ENCODE measurements at places on chromosomes 5 and 9.

- no peak for DNase-seq
These were observed 56.7 kb downstream of the HSPA4 start for GRCh38 chr5:133108481-133108921.

DNA sequence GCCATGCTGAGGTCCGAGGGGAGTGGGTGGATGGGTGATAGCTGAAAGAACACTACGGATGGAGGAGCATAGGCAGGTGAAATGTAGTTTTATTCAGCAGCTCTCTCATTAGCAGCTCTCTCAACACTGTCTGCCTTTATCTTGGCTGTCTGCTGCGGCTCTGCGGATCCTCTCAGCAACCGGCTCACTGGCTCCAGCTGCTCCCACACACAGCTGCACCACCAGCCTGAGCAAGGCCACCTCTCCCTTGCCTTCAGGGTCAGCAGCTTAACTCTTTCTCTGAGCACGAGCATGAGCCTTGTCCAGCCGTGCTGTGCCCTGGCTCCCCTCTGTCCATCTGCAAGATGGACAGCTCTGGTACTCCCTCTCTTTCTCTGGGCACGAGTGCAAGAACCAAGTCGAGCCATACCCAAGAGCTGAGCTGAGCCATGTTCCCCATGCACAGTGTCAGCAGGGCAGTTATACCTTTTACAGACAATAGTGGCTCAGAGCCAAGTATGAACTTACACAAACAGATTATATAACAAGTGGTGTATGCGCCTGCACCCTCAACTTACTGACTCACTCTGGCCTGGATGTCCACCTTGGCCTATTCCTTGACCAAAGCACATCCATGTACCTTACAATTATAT lies 108.5 kb downstream of the MACIR start:
- no peak for DNase-seq

DNA sequence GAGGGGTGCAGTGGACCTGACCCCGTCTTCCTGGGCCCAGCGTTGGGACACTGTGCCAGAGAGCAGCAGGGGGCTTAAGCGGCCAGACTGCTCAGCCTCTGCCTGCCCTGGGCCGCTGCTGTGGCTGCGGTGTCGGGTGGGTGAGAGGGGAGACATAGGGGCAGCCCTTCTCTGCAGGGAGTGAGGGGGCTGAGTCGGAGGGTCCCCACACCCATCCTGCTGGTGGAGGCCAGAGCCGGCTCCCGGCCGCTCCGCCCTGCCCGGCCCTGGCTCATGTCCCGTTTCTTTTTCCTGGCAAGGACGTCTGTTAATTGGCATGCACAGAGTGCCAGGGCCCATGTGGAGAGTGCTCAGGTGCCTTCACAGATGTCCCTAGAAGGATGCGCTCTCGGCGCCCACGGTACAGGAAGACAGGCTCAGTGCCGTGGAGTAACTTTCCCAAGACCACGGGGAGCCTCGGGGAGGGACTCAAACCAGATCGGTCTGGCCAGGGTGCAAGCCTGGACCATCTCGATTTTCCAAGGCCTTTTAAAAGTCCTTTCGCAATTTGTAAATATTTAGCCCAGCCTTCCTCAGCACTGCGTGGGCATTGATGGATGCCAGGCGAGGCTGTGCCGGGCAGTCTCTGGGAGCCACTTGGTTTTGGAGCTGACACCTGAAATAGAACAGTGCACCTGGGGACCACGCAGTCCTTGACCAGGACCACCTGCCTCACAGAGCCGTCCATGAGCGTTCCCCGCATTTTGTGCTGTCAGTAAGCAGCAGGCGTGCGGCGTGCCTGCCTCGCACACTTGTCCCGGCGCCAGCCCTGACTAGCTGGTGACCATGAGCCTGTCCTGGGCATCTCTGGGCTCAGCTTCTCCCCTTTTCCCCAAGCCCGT lies 60.9 kb downstream of the RXRA start:
- DNase-seq: no peak

- DNase-seq: no peak
These were observed 166.1 kb downstream of the BNC2 start for GRCh38 chr9:16704116-16705110.

DNA sequence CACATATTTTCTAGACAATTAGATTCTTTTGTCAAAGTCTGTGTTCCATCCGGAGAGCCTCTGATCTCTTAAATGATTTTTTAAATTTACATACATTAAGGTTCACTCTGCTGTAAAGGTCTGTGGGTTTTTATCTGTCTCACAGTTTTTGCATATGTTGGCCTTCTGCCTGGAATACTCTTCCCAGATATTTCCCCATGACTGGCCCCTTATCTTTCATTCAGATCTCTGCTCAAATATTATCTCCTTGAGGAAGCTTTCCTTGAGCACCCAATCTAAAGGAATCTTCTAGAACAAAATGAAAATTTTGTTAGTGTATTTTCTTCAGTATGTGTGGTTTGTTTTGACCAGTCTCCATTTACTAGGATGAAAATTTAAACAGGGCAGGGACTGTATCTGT lies 26.3 kb downstream of the FAF2 start:
- DNase-seq: no peak

DNA sequence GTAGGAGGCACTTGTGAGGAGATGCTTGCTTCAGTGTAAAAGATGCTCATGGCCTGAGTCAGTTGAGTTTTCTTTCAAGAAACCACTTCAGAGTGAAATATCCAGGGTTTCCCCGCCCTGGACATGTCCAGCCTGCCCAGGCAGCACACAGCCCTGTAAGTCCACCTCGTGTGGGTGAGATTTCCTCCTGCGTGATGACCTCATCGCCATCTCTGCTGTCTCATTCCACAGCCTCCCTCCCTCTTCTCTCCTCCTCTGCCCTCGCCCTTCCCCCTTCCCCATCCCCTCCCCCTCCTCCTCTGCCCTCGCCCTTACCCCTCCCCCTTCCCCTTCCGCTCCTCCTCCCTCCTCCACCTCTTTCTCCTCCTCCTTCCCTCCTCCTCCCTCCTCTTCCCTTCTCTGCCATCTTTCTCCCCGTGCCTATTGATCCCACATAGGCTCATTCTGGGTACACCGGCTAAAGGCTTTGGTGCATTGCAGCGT lies 34.0 kb upstream of the NCS1 start:
- no peak for DNase-seq

GRCh38 chr5:118776755-118777154 lies 211.6 kb downstream of the DTWD2 start:
- DNase-seq: no peak

- no peak for DNase-seq
These were observed 7.5 kb downstream of the ACSL6 start for GRCh38 chr5:132003982-132004381.

GRCh38 chr5:66892716-66893115 lies 296.5 kb downstream of the MAST4 start:
- DNase-seq: no peak

DNA sequence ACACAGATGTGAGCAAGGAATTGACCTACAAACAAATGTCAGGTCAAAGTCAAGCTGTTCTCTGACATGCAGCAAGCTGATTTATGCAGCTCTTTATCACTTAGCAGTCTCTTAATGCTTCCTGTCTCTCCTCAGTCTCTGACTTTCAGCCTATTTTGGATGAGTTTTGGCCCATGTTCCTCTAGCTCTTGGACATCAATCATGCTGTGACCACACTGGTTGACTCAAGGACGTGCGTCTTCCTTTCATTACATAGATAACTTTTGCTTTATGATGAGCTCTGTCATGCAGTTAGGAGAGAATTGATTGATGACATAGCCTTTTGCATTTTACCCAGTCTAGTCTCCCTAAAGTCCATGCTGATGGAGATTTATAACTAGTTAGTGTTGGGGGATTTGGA lies 9.4 kb upstream of the REEP5 start:
- no peak for DNase-seq

DNA sequence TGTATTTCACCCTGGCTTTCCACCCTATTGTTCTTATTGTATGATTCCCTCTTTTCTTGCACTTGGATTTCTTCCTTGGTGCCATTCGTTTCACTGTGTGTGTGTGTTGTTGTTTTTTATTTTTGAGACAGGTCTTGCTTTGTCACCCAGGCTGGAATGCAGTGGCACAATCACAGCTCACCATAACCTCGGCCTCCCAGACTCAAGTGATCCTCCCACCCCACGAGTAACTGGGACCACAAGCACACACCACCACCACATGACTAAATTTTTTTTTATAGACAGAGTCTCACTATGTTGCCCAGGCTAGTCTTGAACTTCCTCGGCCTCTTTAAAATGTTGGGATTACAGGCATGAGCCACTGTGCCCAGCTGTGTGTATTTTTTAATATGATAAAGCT lies 72.0 kb downstream of the MLLT3 start:
- no peak for DNase-seq

DNA sequence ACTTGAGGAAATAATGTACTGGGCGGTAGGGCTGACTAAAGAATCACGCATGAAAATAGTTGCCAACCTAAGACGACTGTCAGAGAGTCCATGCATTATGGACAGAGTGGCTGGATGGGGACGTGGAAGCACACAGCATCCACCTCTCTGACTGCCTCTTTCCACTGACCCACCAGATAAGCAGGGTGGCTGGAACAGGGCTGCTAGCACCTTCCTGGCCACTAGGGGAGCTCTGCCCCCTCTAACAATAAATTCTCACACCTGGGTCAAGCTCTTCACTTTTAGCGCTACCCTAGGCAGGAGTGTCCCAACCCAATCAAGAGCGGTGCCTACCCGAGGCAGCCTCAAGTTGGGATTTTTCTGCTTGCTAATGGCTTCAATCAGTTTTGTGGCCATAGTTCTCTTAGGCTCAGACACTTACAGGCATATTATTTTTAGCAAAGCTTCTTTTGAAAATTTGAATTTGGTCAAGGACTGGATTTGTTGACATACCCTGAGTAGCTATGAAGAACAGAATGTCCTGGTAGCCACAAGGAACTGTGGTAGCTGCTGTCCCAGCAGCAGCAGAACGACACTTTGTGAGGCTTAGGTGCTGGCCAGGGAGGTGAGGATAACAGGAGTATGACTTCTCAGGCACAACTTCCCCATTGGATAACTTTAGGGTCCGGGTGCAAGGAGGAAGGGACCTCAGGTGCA lies 6.9 kb upstream of the TPM2 start:
- peak; percentile 20 for DNase-seq

DNA sequence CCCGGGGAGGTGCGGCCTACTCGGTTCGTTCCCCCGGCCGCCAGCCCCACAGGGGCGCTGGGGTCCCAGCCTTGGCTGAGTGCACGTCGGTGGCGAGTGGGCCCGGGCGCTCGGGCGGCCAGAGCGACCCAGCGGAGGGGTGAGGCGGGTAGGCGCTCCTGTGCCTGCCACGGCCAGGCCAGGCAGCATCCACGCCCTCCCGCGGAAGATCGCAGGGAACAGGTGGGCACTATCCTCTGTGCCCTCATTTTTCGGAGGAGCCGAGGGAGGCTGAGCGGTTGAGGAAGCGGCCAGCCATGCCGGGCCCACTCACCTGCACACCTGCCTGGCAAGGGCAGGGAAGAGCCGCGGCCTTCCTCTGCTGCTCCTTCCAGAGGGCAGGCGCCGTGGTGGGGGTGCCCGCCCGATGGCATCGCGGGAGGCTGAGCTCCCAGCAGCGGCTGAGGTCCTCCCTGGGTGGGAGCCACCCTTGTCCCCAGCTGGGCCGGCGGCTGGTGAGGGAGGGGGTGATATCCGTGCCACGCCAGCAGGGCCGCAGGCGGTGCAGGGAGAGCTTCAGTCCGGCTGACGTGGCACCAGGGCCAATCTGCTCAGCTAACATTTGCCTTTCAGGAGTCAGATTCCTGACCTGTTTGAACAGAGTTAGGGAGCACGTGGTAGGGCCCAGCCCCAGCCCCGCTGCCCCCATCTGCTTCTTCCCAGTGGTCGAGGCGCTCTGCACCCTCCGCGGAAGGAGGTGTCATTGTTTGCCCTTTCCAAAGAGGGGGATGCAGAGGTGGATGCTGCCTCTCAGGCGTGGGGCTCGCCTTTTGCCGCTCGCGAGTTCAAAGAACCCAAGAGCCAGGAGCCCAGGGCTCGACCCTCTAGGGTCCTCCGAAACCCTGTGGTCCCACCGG lies 1.6 kb upstream of the SEC16A start:
- no peak for DNase-seq

- DNase-seq: no peak
These were observed 167.4 kb upstream of the KIF2A start for GRCh38 chr5:62138607-62139006.

- DNase-seq: no peak
These were observed 23.9 kb downstream of the MED27 start for GRCh38 chr9:132055756-132056155.

- DNase-seq: no peak
These were observed 168.6 kb downstream of the CARTPT start for GRCh38 chr5:71887680-71888079.

GRCh38 chr5:139764886-139765408 lies 30.7 kb upstream of the PSD2 start:
- DNase-seq: no peak

DNA sequence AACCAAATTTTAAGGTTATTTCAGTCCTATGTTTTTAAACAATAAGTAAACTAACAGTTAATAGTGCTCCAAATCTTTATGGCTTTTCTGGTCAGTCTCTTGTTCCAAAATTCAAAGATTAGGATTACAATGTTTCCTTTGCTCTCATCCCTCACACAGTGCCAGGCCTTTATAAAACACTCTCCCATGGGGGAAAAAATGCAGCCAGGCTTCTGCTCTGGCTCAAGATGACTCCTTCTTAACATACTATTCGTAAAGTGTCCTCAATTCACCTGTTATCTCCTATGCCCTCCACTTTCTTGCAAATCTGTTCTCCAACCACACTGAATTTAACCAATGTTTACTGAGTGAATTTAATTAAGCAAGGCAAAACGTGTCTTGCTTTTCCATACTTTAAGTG lies 1.4 kb downstream of the CEP120 start:
- DNase-seq: no peak

GRCh38 chr5:154473581-154474283 lies 4.3 kb downstream of the HAND1 start:
- DNase-seq: no peak

- no peak for DNase-seq
These were observed 1069.9 kb downstream of the EFNA5 start for GRCh38 chr5:106600803-106601202.

- DNase-seq: peak; percentile 53
These were observed 444.7 kb downstream of the HINT1 start for GRCh38 chr5:130720355-130720754.

GRCh38 chr5:166581826-166582225 lies 1709.6 kb upstream of the WWC1 start:
- no peak for DNase-seq

DNA sequence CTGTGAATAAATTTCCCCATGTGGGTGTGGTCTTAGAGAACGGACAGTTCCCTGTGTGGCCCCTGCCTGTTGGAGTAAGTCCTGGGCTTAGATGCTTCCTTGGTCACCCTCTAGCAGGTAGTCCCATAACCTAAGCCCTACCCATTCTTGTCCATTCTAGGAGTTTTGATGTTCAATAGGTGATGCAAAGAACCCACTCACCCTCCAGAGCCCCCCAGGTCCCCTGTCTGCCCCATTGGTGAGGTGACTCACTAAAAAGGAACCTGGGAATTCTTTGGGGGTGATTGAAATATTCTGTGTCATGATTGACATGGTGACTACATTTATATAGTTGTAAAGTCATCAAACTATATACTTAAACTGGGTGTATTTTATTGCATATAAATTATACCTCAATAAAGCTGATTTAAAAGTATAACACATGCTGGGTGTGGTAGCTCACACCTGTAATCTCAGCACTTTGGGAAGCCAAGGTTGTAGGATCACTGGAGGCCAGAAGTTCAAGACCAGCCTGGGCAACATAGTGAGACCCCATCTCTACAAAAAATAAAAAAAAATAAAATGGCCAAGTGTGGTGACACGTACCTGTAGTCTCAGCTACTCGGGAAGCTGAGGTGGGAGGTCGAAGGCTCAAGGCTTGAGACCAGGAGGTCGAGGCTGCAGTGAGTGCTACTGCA lies 20.8 kb upstream of the GTF3C5 start:
- no peak for DNase-seq

GRCh38 chr5:82419559-82420332 lies 141.6 kb upstream of the RPS23 start:
- no peak for DNase-seq
